Activated CD4-positive, alpha-beta T cell treated with anti-CD3 and anti-CD28 coated beads, Interleukin-2, Interleukin-6, amounts not matched to agents 100 ng/mL and 50 ng/mL, durations not matched to agents 16 hours and 8 hours (primary cell): ENCODE measurements at places on chromosomes 7 and 10.

DNA sequence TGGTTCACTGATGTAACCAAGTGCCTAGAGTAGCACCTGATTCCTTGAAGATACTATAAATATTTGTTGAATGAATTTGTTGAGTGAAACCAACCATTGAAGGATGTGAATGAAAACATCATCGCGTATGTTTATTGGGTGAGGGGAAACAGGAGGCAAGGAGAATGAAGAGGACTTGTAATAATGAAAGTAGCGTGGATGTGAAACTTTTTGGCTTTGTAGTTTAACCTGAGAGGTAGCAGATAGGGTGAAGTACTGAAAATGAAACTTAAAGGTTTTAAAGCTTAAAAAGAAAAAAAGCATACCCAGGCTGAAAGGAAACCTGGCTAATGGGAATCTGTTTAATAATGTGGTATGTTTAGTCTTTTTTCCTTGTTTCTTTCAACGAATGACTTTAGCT, 5.2 kb downstream of the CCNY start:
- peak; percentile 83 for DNase-seq

GRCh38 chr10:44294726-44295412, 90.0 kb downstream of the CXCL12 start:
- no peak for DNase-seq

DNA sequence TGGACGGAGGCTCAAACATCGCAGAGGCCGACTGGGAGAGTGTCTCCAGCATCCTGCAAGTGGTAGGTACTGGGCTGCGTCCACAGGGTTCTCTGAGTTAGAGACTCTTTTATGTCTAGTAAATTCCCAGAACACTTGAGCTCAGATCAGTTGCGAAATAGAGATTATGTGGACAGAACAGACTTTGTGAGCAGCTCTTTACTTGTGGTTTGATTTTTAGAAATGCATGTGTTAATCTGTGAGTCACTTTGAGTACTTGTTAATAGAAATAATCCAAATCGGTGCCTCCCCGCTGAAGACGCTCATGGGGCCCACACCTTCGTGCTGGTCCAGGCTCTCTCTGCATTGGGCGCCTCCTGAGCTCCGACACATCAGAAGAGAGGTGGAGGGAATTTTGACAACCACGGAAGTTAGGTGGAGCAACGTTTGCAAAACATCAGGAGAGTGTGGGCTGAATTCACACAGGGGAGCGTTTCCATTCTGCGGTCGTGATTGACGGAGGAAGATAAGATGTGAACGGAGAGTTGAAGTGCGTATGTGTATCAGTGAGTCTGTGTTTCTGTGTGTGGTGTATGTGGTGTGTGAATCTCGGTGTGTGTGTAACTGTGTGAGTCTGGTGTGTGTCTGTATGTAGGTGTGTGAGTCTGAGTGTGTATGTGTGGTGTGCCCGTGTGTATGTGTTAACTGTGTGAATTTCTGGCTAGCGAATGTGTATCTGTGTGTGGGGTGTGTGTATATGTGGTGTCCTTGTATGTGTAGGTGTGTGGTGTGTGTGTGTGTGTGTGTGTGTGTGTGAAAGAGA, 32.1 kb downstream of the PFKP start:
- DNase-seq, result no peak

DNA sequence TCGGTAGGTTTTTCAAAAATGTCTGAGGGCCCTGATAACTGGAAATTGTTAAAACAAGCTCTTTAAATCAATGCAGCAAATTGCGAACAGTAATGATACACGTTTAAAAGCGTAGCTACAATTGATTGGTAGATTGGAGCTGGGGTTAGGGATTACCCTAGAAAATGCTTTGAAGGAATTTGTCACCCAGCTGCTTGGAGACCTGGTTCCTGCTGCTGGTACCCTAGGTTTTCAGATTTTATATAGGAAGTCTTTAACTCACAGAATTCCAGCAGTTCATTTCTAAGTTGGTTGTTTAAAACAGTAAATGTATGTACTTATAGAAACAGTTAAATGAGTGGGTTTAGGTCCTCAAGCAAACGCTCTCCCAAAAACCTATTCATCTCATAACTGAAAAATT, 1.5 kb downstream of the HECTD2 start:
- DNase-seq, result no peak

GRCh38 chr7:11848251-11848650, 16.3 kb upstream of the THSD7A start:
- DNase-seq, result no peak

GRCh38 chr10:89278034-89278535, 23.8 kb upstream of the IFIT2 start:
- DNase-seq, result no peak

GRCh38 chr7:80277434-80278427, 143.1 kb downstream of the GNAI1 start:
- no peak for DNase-seq

DNA sequence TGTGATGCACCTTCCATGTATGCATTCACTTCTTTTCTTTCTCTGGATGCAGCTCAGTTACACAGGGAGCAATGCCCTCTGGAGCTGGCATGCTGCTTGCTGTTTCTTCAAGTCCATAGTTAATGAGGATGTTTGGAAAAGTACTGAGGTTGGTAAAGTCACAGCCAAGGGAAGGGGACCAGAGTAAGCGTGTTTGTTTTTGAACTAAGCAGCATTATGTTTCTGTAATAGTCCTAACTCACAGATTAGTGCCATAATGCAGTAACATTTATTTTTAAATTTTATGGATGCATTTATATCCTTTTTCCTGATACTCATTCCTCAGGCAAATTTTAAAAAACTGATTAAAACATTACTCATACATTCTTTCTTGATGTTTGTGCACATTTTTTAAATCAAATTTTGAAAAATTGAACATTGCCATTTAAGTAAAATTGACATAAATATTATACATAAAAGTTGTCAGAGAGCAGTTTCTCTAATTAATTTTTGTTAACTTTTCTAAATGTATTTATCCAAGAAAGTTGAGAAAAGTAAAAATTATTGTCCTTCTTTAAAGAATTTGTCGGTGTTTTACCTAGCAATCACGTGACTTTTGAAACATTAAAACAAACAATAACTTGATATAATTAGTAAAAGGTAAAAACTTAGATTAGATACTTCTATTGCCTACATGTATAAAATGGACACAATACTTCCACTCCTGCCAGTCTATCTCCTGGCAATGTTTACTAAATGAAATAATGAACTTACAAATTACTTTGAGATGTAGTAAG, 659.6 kb upstream of the ANKRD30A start:
- DNase-seq, result no peak

DNA sequence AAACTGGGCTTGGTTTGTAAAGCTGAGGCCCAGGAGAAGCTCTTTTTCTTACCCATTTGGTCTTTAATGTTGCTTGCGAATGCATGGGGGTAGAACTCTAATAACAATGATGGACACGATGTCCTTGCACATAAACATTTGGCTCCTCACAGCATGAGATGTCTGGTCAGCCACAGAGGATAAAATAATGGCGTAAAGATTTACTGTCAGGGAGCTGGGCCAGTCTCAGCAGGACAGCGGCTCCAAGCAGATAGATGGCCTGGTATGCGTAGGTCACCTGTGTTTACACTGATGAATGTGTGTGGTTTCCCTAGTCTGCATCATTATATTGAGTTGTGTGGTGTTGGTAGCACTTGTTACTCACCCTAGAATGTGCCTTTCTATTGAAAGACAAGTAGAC, 537.4 kb downstream of the CNTNAP2 start:
- no peak for DNase-seq

GRCh38 chr7:47914717-47915615, 33.3 kb downstream of the PKD1L1 start:
- DNase-seq, result no peak

- peak; percentile 36 for DNase-seq
These were observed at the start of gene ZP3 for GRCh38 chr7:76424413-76425111. Gene ZP3, plus strand, starts transcription at chr7:76424950. Its CDS starts 15 bp downstream, at chr7:76424965.

DNA sequence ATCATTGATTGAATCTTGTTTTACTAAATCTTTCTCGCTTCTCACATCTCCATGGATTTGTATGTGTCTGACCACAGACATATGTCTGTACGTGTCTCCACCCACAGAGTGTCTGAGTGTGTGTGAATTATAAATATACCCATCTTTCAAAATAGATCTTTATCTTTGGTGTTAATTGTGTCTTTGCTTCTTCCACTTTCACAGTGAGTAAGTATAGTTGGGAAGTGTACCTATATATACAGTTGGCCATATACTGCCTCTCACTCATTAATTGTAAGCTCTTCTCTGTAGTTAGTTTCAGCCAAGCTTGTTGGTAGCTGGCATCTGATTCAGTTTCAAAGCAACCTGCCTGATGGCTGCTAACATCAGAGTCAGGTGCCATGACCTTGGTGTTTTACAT, 18.4 kb downstream of the EEPD1 start:
- DNase-seq, result peak; percentile 14

DNA sequence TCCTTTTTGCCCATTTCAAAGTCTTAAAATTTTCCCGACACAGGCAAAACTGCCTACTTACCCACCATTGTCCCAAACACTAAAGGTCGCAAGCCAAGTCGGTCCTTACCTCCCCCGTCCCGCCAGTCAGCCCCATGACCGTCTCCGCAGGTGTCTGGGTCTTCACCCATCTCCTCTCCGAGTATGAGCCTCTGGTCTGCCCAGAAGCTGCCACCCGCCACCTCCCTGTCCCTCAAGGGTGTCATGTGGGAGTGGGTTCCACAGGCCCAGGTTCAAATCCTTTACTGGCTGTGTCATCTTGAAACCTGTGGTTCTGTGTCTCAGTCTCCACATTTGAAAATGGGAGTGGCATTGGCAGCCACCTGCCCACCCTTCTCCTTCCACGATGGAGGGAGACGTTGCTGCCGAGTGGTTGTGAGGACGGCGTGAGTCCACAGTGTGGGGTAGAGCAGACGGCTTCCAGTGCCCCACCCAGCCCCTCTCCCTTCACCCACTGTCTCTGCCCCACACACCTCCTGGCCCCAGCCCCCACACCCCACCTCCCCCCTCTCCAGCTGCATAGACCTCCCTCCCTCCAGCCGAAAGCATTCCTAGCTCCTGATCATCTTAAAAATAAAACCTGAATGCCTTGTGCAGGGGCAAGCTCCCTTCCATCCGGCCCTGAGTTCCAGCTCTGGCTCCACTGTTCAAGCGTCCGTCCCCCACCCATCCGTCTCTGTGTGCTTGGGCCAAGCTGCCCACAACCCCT, 35.3 kb downstream of the FOXL3 start:
- no peak for DNase-seq

DNA sequence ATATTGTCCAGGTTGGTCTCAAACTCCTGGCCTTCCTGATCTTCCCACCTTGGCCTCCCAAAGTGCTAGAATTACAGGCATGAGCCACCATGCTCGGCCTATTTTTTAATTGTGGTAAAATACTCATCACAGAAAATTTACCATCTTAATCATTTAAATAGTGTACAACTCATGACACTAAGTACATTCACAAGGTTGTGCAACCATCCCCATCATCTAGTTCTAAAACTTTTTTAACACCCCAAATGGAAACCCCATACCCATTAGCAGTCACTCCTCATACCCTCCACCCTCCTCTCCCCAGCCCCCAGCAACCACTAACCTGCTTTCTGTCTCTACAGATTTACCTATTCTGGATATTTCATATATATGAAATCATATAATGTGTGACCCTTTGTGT, 90.3 kb downstream of the DOCK4 start:
- DNase-seq, result no peak

DNA sequence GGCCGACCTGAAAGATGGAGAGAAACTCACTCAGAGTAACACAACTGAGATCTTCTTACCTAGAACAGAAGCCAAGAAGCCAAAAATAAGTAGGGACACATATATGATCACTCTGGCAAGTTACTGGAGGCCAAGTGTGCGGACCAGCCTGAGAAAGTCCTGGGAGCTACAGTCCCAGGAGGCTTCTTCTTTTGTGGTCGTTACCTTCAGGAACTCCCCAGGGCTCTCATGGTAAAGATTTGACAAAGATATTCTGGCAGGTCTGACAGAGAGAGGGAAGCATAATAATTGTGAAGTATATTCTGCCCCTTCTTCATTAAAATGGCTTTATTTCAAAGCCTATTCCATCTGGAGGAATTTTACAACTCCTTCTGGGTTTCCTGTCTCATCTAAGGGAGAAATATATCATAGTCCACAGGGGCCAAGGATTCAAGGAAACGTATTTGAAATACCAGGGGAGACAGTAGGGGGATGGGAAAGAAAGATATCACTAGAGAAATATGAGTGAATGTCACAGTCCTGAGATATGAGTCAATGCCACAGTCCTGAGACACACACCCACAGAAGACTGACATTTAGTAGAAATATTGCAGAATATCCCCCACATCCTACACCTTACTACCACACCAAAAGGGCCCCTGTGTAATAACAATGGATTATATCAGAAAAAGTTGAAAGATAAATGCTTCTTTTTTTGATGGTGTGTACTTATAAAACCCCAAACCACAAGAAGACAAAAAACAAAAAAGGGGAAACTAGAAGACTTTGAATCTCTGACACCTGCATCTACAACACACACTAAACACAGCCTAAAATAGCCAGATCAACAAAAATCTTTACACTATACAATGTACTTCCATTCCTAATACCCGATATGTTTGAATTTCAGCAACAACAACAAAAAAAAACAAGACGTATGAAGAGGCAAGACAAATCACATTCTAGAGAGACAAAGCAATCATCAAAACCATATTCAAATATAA, 594.2 kb upstream of the NRG3 start:
- DNase-seq, result no peak

GRCh38 chr10:62199584-62199983, 69.1 kb downstream of the RTKN2 start:
- peak; percentile 83 for DNase-seq

GRCh38 chr10:72204296-72204695, 11.5 kb upstream of the ANAPC16 start:
- no peak for DNase-seq

GRCh38 chr10:85599081-85599480, 767.5 kb downstream of the GRID1 start:
- DNase-seq, result no peak

DNA sequence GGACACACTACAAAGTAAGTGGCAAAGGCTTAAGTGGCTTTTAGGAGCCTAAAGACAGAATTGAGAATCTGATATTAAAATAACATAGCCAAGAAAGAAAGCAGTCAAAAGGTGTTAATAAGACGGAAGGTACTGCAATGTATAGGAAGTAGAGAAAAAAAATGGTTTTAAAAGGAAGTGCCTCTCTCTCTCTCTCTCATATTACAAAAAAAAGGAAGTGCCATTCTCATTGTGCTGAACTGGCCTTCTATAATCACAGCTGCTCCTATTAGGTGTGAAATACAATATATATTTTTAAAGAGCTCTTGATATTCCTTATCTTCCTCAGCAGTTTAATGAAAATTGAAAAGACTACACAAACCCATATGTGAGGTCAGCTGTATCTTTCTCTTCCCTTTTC, 199.4 kb upstream of the NPVF start:
- no peak for DNase-seq

GRCh38 chr10:49162063-49162462, 26.1 kb downstream of the TMEM273 start:
- DNase-seq, result no peak

GRCh38 chr7:120941064-120941463, 9.5 kb upstream of the ING3 start:
- DNase-seq, result no peak

GRCh38 chr10:22427890-22428571, 82.7 kb downstream of the SPAG6 start:
- DNase-seq, result no peak

- DNase-seq, result no peak
These were observed 385.6 kb downstream of the PLXNA4 start for GRCh38 chr7:132190683-132191082.
